Fibroblast of skin of back (primary cell): ENCODE measurements at places on chromosomes 4 and X.

DNA sequence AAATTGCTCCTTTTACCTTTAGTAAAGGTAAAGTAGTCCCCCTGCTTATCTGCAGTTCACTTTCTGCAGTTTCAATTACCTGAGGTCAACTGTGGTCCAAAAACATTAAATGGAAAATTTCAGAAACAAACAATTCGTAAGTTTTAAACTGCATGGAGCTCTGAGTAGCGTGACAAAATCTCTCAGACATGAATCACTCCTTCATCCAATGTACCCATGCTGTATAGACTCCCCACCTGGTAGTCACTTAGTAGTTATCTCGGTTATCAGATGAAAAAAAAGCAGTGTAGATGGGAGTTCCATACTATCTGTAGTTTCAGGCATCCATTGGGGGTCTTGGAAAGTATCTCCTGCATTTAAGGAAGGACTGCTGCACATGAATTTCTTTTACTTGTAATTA lies 7.7 kb downstream of the UNC5C start:
- DNase-seq: no peak

DNA sequence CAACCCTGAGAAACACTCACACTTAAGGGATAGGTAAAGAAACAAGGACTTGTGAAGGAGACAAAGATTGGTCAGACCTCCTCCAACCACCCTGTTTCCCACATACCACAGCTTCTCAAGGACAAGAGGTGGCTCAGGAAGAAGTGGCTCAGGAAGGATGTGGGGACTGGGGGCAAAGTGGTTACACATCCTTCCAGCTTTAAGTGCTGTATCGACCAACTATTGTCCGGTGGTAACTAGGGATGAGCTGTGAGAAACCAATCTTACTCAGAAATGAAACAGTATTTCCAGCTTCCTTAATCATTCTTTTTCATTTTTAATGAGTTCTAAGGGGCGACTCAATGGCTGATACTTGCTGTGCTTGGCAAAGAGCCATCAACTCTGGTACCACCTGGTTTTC lies 8.5 kb upstream of the LHFPL1 start:
- no peak for DNase-seq

DNA sequence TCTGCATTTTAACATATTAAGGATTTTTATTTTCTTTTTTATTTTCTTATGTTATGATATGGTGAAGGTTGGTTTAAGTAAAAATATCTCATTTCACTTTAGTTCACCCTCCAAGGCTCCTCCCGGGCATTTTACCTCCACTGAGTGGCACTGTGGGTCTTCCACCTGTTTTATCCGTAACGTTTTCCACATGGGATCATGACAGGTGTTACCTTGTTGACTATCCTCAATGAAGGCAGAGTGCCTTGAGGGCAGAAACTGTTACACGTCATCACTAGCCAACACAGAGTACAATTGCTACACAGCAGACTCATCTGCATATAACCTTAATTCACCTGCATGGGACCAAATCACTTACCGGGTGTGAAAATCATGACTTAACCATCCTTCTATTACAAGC lies 105.8 kb downstream of the GEMIN8 start:
- DNase-seq: no peak

DNA sequence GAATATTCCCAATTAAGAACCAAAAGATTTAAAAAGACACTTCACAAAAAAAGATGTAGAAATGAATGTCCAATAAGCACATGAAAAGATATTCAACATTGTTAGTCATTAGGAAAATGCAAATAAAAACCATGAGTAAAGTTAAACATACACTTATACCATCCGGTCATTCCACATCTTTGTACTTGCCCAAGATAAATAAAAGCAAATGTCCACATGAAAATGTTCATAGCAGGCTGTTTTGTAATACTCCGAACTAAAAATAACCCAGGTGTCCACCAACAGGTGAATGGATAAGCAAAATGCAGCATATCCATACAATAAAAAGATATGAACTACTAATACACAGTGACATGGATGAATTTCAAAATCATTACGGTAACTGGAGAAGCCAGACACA lies 28.6 kb upstream of the ZCCHC4 start:
- no peak for DNase-seq

DNA sequence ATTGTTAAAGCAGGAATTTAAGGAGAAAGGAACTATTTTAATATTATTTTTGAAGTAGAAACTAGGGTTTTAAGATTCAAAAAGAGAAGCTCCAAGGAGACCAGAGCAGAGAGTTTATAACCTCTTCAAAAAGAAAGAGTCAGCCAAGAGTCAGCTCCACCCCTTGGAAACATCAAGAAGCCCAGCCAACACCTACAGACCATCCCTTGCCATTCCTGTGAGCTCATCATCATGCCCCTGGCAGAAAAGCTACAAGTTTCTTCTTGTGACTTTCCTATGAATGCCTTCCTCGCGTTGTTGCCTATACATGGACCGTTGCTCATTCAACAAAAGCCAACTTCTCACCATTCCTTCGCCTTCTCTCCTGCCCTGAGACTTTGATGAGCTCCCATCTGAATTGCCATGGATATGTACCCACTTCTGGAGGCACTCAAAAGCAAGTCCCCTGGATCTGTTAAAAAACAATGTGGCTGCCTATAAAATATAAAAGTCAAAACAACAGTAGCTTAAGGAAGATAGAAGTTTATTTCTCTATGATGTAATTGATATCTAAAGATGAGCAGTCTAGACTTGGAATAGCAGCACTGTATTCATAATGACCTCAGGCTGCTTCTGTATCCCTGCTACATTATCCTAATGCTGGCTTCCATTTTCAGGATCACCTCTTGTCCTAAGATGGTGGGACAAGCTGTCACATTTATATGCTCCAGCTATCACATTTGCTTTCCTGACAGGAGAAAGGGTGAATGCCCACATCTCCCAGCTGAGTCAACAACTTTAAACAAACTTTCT lies 20.3 kb downstream of the PLRG1 start:
- no peak for DNase-seq

- no peak for DNase-seq
Observed at GRCh38 chrX:18672008-18672407, at the start of gene RS1. TSS of gene RS1 (minus strand) at chrX:18672108. CDS start at chrX:18672068, 40 bp downstream.

DNA sequence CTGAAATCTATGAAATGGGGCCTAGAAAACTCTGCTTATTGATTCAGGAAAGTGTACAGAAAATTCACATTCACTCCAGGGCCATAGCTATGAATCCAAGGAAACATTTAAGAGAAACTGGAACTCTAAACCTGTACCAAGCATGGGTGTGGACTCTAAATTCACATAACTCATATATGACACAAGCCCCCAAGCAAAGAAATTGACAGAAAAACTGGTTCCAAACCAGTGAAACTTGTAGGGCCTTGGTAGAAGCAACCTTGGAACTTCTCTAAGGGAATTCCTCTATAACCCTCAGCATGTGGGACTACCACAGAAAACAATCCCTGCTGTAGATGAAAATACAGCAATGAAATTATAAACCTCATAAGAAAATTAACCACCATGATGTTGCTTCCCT lies 106.6 kb upstream of the NRK start:
- no peak for DNase-seq

- DNase-seq: peak; percentile 79
Observed at GRCh38 chr4:150308824-150309472, 230.7 kb downstream of the DCLK2 start.

DNA sequence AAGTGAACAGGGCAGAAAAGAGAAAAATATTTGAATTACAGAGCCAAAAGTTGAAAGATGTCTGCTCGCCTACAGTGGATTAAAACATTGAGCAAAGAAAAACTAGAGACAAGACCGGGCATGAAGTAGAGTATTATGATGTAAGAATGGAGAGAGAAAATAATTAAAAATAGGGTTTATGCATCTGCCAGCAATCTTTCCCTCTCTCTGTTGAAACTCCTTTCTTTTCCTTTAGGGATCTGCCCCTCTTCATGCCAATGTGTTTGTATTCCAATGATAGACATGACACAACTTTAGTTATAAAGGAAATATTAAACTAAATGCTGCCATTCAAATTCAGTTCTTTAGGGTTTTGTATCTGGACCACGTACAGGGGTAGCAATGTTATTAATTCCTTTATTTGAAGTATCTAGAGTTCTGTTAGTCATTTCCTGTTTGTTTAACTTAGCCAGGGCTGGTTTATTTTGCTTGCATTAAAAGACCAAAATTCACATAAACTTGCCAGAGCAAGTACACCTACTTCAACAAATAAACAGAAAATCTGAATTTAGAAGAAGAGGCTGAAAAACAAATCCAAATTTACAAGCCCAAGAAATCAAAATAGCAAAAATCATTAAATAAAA lies 202.6 kb downstream of the SPOCK3 start:
- DNase-seq: peak; percentile 42

DNA sequence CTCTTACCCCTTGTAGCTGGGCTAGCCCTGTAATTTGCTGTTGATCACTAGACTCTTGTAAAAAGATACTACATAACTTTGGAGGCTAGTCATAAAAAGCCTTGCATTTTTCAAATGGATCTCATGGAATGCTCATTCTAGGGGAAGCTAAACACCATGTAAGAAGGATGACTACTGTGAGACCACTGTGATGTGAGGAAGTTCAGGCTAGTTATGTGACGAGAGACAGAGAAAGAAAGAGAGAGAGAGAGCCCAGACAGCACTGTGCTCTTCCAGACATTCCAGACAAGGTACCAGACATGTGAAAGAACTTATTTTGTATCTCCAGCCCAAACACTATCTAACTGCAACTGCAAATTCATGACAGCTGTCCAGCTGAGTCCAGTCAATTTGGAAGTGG lies 404.6 kb upstream of the PITX2 start:
- DNase-seq: peak; percentile 99

GRCh38 chr4:124883632-124884031 lies 171.1 kb upstream of the ANKRD50 start:
- peak; percentile 16 for DNase-seq

DNA sequence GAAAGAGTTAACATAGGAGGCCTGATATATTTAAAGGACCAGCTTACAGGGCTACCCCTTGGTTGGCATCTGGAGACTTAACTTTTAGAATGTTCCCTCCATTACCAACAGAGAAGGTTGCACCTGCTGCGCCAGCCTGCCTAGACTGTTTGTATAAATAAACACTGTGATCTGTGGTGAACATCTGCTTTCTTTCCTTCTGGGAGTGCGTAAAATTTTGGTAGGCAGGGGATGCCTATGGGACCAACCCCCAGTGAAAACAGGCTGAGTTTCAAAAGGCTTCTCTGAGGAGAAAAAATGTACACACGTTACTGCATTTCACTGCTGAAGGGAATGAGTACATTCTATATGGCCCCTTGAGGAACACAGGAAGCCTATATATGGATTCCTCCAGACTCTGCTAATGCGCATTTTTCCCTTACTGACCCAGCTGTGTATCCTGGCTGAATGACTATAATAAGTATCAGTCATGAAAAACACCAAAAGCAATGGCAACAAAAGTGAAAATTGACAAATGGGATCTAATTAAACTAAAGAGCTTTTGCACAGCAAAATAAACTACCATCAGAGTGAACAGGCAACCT lies 13.8 kb downstream of the CENPC start:
- DNase-seq: peak; percentile 11

- peak; percentile 82 for DNase-seq
Observed at GRCh38 chr4:102825261-102826091, 1.9 kb downstream of the UBE2D3 start.

DNA sequence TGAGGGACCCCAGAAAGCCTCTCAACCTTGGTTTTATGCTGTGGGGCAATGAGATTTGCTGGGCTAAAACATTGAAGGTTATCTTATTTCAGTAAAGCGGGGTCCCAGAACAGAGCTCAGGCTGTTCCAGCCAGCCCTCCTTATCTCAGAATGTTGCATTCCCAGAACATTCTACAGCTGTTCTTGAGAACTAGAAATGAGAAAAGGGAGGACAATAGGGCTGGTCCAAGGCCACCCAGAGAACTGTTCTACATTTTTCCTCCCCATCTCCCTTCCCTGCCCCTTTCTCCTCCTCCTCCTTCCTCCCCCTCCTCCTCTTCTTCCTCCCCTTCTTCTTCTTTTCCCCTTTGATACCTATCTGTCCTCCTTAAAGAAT lies 70.4 kb upstream of the SLC7A11 start:
- DNase-seq: no peak

GRCh38 chr4:149885896-149886295 lies 70.3 kb upstream of the IQCM start:
- DNase-seq: peak; percentile 89

GRCh38 chrX:20352935-20353336 lies 86.2 kb upstream of the RPS6KA3 start:
- no peak for DNase-seq

- DNase-seq: peak; percentile 86
Observed at GRCh38 chr4:169345316-169345721, 74.6 kb upstream of the SH3RF1 start.

GRCh38 chr4:187362937-187363857 lies 632.4 kb upstream of the ZFP42 start:
- no peak for DNase-seq

DNA sequence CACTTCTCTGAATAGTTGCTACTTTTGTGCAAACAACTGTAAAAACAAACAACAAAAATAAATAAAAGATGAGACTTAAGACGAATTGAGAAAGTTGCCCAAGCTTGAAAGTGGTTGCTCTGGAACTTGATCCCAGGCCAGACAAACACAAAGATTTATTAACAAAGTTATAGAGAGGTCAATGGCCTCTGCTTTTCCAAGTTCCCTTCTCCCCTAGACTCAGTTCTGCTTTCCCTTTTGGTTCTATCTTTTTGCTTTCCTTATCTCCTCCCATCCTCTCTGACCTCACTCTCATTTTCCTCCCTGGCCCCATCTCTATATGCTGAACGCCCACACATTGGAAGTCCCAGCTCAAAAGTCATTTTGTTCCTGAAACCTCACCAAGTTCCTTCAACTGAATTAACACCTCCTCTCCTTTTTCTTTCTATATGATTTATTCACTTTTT lies 82.7 kb downstream of the MXRA5 start:
- DNase-seq: no peak

GRCh38 chr4:148330161-148330560 lies 112.1 kb downstream of the NR3C2 start:
- DNase-seq: no peak

DNA sequence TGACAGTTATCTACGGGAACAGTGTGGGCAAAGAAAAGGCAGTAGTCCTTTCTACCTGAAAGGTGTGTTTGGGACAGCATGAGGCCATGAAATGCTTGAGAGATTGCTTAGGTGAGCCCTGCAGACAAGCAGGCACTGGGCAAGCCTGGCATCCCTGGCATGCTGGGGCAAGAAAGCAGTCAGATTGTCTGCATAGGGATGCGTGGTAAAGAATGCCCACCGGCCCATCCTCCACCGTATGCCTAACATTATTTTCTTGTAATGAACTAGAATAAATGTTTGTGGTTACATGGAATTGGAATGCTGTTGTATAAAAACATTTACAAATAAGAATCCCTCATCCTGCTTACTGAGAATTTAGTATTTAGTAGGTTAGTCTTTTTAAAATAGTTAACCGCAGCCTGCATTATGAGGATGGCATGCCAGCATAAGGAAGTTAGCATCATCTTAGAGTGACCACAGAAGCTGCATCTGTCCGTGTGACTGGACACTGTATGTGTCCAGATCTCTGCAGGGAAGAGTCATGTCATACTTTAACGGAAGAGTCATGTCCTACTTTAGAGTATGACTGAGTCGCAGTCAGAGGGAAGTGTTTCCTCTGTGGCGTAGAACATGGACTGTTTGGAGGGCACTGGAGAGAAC lies 18.9 kb downstream of the ZBTB49 start:
- DNase-seq: peak; percentile 86
